ENCODE measurements at places on chromosomes 1 and 21.
A peak's percentile ranks its signal among the peaks of the same experiment; 100 is the strongest.

- no peaks in the 10 kb centered on the region for H3K36me3 ChIP-seq
- H3K27me3 ChIP-seq: no peaks in the 10 kb centered on the region
- no peak overlapping the region for H3K4me3 ChIP-seq
- no peak overlapping the region for H3K27ac ChIP-seq
- DNase-seq: peak; percentile 76
These were observed 24.6 kb downstream of the DMAP1 start for GRCh38 chr1:44237721-44238457.

- H3K27me3 ChIP-seq: no peaks in the 10 kb centered on the region
- H3K27ac ChIP-seq: no peak overlapping the region
- DNase-seq: no peak
- no peak overlapping the region for H3K4me3 ChIP-seq
- no peaks in the 10 kb centered on the region for H3K4me1 ChIP-seq
These were observed 11.6 kb upstream of the GOLPH3L start for GRCh38 chr1:150708595-150708994.

GRCh38 chr21:33089395-33090119, 19.6 kb downstream of the OLIG1 start:
- H3K27ac ChIP-seq: no peak overlapping the region
- no peaks in the 10 kb centered on the region for H3K27me3 ChIP-seq

GRCh38 chr1:224497714-224498573, 63.3 kb upstream of the WDR26 start:
- H3K36me3 ChIP-seq: no peaks in the 10 kb centered on the region
- peak overlapping the region; percentile 22 for H3K27ac ChIP-seq
- H3K27me3 ChIP-seq: no peaks in the 10 kb centered on the region
- no peaks in the 10 kb centered on the region for H3K4me1 ChIP-seq
- DNase-seq: no peak

- H3K4me1 ChIP-seq: no peaks in the 10 kb centered on the region
- no peak overlapping the region for H3K4me3 ChIP-seq
- DNase-seq: no peak
- no peaks in the 10 kb centered on the region for H3K27me3 ChIP-seq
These were observed 68.4 kb downstream of the ST6GALNAC3 start for GRCh38 chr1:76142771-76143540.

- DNase-seq: no peak
- no peaks in the 10 kb centered on the region for H3K27me3 ChIP-seq
- no peaks in the 10 kb centered on the region for H3K4me1 ChIP-seq
These were observed 15.5 kb upstream of the USP24 start for GRCh38 chr1:55230659-55231058.

GRCh38 chr1:198316546-198317100, 159.8 kb downstream of the NEK7 start:
- H3K36me3 ChIP-seq: peaks cover 6% of the 10 kb centered on the region
- H3K4me3 ChIP-seq: no peak overlapping the region
- H3K4me1 ChIP-seq: no peaks in the 10 kb centered on the region
- DNase-seq: no peak

Data from Peyer's patch (tissue), 4 donors.